Amygdala (tissue), 56 donors: ENCODE measurements at places on chromosomes 2 and 18.

DNA sequence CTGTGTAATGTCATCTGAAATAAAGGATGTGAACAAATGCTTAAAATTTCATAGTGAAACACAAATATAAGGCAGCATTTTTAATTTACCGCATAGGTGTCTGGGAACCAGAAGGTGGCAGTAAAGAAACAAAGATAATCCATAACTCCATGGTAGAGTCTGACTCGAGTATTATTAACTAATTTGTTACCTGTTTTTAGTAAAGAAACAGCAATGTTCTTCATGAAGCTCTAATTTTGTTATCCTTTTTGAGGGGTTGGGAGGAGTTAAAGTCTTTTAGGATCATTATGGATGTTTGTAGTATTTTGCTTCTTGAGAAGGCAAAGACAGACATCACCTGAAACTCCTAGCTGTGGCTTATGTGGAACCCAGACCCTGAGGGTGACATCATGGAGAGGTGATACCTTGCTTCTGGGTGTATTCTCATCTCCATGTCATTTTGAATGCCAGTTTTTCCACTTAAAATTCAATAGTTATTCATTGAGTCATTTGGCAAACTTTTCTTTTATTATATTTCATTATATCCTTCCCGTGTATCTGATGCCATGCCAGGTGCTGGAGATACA, 286.2 kb upstream of the EPAS1 start:
- no peak for DNase-seq

DNA sequence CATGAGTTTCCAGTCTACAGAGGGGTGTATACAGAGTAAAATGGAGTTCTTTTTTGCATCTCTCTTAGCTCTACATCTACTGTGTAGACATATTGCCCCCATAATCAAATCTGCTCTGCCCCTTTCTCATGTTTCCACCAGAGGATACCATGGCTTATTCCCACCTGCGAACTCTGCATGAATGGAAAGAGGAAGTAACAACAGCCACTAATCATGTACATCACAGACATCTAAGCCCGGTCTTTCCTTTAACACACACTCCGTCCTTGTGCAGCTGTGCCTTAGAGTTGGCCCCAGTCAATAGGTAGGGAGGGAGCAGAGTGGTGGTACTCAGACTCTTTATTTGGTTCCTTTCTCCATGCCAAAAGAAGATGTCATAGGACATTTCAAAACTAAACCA, 147.3 kb upstream of the NRP2 start:
- DNase-seq, result no peak

DNA sequence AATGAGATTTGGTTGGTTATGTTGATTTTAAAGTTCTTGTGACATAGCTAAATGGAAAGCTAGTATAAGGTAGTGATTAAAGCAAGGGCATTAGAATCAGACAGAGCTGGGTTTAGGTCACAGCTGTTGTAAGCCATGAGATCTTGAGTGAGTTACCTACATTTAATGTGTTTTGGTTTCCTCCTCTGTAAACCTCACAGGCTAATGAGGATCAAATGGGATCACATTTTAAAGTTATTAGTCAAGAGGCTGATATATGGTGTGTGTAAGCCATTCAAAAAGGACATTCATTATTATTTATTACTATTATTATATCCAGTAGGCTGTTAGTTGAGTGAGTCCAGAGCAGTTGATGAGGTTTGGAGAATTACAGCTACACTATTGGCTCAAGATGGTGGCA, 416.2 kb downstream of the IRS1 start:
- DNase-seq, result no peak

DNA sequence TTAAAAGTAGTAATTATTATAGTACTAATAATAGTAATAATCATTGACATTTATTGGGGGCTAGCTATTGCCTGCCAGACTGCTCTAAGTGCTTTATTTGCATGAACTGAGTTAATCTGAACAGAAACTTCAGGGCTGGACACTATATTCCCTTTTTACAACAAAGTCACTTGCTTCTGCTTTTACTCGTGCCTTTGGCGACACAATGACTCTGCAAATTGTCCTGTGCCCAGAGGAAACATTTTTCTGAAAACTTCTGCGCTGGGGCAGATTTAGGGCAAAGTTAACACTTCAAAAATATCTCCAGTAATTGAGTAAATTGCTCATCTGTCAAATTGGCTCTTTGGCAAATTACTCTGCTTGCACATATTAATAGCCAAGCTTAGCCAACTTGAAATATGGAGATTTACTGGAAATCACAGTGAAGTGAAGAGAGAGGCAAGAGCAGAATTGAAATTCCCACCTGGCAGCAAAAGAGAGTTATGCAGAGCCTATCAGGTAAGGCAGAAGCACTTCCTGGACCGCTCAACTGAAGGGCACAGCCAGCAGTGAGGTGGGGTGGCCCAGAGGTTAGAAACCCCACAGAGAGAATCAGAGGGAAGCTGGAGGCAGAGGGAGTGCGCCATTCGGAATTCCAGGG, 36.3 kb downstream of the BMP10 start:
- no peak for DNase-seq

DNA sequence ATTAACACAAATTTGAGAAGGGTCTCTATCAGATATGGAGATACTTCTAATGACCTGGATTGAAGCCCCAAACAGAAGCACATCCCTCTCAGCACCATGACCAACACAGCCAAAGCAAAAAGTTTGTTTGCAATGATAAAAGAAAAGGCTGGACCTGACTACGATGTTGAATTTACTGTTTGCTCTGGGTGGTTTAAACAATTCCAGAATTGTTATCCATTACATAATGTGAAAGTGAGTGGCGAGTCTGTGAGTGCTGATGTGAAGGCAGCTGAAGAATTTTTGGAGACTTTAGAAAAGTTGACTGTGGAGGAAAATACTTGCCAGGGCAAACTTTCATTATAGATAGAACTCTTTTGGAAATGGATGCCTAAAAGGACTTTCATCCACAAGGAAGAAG, 17.4 kb upstream of the DLX2 start:
- no peak for DNase-seq

GRCh38 chr2:121241466-121241865, 43.5 kb downstream of the TFCP2L1 start:
- DNase-seq, result no peak

DNA sequence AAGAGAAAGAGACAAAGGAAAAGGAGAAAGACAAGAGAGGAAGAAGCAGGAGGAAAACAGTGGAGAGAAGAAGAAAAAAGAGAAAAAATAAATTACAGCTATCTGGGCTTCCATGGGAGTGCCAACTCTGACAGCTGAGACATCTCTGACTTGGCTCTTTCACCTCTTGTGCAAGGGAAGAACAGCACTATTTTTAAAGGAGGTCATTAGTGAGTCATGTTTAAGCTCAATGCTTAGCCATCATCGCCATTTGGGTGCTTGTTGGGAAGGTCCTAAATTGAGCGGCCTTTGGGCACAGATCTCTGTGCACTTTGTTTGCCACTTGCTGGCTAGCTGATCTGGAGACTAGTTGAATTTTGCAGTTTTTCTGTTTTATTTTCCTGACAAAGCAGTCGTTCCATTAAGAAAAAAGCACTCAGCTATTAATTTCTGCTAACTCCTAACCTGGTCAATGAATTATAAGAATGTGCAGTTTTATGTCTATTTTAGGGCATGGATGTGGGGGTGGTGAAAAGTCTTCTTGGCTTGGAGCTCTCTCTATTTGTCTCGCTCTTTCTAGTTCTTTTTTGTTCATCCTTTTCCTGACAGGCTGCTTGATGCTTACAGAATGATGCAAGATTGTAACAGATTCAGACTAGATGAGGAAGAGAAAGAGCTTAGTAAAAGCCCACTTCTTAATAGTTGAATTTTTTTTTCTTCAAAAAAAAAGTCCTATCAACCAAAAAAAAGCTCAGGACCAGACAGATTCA, 231.5 kb downstream of the SLC8A1 start:
- DNase-seq, result no peak

GRCh38 chr2:56382466-56382865, 198.7 kb downstream of the CCDC85A start:
- no peak for DNase-seq

GRCh38 chr2:239305771-239306170, 95.0 kb downstream of the HDAC4 start:
- DNase-seq, result no peak
